ENCODE measurements at places on chromosomes 16 and 17. TPM values are rescaled to one million over a fixed set of nuclear protein-coding genes. Genes with fewer than 3 reads are reported as not detected.

ZNF785 gene
- 7.6 TPM for total RNA-seq

CMTM2 gene
- not detected for total RNA-seq

NEUROD2 gene
- total RNA-seq: not detected

DNAI2 gene
- not detected for total RNA-seq

SEC14L5 gene
- total RNA-seq: 0.03 TPM

NPIPB9 gene
- 1.0 TPM for total RNA-seq

PRSS36 gene
- total RNA-seq: 10.6 TPM

CMTM3 gene
- 46.9 TPM for total RNA-seq

MAF gene
- 4.1 TPM for total RNA-seq

SPAG5 gene
- total RNA-seq: 355 TPM

QPRT gene
- 101 TPM for total RNA-seq

PIRT gene
- total RNA-seq: not detected

MSLN gene
- not detected for total RNA-seq

CNGB1 gene
- total RNA-seq: 0.20 TPM

GPR179 gene
- total RNA-seq: 0.07 TPM

TRPV3 gene
- total RNA-seq: not detected

WNT3 gene
- total RNA-seq: 4.0 TPM

CCDC200 gene
- not detected for total RNA-seq

PNMT gene
- not detected for total RNA-seq

GINS3 gene
- total RNA-seq: 8.2 TPM

TNFRSF17 gene
- not detected for total RNA-seq

FAM83G gene
- 5.9 TPM for total RNA-seq

FOXF1 gene
- total RNA-seq: 2.1 TPM

CASKIN2 gene
- 16.9 TPM for total RNA-seq

GAS2L2 gene
- total RNA-seq: not detected

SGCA gene
- not detected for total RNA-seq

PPL gene
- total RNA-seq: 10.2 TPM

BTBD17 gene
- total RNA-seq: not detected

JUP gene
- 56.9 TPM for total RNA-seq

KRT17 gene
- not detected for total RNA-seq

MT1H gene
- not detected for total RNA-seq

HLF gene
- total RNA-seq: 6.0 TPM

APOBR gene
- not detected for total RNA-seq

MT1F gene
- total RNA-seq: 17.6 TPM

SYNGR3 gene
- total RNA-seq: 44.9 TPM

PYY gene
- total RNA-seq: not detected

HOXB13 gene
- total RNA-seq: 6.5 TPM

PDE6G gene
- 1.4 TPM for total RNA-seq

EEF2K gene
- 20.1 TPM for total RNA-seq
